EL (cell line): ENCODE measurements at places on chromosomes 16 and 17.

GRCh38 chr17:538181-538973 is 176.3 kb downstream of the VPS53 start:
- DNase-seq, result no peak

DNA sequence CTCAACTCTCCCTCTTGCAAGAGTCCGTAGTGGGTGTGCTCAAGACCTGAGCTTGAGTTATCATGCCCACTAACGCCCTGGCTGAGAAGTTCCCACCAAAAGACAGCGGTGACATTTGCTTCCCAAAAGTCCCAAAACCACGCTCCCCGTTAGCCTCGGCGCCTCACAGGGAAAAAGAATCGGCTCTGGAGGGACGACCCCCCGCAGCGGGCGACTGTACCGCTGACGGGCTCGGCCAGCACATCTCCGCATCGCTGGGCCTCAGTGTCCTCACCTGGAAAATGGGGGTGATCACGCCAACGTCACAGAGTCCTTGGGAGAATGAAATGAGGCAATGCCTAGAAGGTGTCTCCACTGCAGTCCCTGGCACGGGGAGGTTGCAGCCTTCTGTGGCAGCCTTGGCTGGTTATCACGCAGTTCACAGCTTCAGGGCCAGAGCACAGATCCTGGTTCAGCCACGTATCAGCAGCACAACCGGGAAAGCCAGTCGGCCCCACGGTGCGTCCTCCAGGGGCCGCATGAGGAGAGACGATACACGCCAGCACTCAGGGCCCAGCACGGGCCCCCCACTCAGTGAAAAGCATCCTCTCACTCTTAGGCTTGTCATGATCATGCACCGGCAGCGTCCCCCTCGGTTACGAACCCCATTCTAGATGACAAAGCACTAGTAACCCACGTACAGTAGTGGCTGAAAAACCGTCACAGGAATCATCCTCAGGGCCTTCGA is 32.9 kb downstream of the NXN start:
- no peak for DNase-seq

DNA sequence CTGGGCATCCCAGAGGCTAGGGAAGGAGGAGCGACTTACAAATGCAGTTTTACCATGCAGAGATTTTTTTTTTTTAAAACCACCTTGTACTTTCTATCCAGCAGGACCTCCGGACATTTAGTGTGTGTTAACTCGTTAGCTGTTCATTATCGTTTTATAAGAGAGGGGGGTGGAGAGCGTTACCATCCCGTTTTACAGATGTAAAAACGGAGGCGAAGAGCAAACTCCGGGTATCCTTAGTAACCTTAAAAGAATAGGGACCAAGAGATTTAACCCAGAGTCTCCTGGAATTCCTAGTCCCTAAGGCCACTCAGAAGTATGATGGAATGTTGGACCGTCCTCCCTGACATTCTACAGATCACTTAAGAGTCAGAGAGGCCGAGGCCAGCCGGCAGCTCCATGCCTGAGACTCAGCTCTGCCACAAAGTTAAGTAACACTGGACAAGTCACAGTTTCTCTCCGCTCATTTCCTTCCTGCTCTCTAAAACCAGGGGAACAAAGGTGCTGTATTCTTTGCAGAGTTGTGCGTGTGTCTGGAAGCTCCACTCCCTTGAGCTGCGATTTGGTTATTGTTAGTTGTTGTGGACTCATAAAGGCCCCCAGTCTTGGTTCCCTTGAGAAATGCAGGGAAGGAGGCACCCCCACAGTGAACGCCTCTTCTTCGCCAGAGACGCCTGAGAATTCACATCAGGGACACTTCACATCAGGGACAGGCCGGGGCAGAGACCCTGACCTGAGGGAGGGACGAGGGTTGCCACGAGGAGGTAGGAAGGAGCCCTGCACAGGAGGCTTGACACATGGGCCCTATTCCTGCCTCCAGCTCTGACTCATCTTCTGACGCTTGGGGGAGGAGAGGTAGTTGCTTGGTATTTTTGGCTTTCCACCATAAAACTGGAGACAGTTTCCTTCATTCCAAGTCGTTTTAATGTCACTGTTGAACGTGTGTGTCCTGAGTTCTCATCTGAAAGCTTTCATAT is 1.2 kb downstream of the DUSP14 start:
- DNase-seq, result peak; percentile 94

DNA sequence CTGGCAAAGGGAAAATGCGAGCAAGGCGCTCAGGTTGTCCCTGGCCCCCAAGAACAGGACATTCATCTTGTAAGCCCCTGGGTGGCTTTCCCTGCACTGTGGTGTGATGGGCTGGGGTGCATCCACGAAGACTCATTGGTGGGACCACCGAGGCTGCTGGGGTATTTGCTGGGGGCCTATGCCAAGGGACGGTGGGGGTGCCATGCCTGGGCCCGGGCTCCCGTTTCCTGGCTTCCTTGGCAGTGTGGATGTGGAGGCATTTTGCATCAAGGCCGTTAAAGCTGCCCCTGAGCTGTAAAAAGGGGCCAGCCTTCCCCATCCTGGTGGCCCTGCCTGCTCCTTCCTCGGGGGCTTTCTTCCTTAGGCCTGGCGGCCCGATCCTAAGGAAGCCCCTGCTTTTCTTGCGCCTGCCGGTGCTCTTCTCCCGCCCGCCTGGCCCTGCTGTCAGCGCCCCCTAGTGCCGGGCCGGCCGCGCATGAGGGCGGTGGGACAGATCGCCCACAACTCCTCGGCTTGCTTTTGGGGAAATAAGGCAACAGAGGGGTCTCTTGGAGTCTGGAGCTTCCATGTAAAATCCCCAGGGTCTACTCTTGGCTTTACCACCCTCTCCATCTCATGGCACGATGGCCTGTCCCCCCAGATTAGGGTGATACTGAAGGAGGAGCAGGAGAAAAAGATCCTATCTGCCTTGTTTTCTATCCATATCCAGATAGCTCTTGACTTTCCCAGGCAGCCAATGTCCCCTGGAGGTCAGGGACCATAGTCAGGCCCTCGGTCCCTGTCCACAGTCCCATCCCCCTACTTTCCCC is 9.8 kb upstream of the TBX2 start:
- DNase-seq, result peak; percentile 32

DNA sequence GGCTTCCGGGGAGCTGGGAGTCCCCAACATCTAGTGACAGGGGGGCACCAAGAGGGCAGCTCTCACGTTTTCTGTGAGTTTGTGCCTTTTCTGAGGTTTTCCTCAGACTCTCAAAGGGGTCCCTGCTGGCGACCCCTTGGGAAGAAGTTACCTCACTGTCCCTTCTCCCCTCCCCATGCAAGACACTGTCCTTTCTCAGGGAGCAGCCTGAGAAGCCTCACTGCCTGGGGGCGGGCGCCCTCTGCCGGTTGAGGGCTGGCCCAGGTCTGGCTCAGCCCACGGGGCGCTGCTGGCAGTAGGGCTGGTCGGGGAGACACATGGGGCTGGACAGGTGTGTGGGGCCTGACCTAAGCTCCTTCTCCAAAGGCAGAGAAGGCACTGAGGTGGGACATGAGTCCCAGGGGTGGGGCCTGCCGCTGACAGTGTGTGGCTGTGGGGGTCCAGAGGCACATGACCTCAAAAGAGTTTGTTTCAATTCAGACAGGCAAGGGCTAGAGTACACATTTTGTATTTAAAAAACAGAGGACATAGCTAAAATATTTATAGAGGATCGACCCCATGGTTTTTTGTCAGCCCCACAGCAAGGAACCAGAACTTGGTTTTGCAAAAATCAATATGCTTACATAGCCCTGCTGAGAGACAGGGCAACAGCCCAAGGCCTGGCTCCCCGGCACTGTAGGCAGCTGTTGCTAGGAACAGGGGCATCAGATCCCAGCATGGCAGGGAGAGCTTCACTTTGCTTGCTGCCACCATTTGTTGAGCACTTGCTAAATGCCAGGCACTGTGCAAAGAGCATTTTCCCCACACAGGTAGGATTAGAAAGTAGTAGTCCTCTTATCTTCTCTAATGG is 18.5 kb upstream of the ALDH3A1 start:
- peak; percentile 63 for DNase-seq

DNA sequence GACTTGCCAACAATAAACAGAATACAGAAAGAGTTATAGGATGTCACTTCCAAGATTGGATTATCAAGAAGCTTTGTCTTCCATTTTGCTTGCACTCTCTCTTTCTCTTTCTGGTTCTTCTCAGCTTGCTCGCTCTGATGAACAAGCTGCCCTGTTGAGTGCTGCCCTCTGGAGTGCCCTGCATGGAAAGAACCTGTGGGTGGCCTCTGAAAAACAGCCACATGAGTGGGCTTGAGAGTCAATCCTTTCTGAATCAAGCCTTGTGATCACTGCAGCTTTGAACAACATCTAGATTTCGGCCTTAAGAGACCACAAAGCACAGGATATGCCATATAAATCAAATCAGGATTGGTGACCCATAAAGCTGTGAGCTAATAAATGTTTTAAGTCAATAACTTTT is 185.1 kb downstream of the KIF2B start:
- no peak for DNase-seq

DNA sequence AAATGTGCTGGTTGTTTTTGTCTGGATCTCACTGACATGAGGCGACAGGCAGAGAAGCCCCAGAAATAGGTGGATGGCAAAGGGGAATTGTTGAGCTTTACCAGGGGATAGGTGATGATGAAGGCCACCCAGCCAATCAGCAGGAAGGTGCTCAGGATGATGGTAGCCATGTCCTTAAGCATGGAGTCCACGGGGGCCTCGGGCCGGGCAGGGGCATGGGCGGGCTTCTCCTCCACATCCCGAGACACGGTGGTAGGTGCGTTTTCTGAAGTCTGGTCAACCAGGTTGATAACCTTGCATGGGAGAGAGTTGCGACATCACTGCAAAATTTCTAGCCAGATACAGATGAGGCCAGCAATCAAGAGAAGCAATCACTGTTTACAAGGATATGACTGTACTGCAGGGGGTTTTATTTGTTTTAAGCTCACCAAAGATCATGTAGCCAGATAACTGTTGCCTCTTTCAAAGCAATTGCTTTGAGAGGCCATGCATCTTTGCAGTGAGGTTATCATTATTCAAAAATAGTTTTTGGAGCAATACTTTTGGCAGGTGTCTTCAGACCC is 37.3 kb upstream of the ICAM2 start:
- no peak for DNase-seq

DNA sequence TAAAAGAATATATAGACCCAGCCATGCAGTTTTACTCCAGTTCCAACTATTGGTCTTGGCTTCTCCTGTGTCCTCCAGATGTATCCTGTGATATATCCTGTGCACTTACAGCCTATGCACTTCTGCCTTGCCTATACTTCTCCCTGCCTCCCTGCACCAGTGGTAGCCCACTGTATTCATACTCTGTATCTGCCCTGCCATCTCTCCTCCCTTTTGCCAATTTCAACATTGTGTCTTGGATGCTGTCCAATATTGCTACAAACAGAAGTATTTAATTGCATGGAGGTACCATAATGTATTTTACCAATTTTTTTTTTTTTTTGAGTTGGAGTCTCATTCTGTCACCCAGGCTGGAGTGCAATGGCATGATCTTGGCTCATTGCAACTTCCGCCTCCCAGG is 242.7 kb downstream of the HAPSTR1 start:
- no peak for DNase-seq

GRCh38 chr17:54785643-54786268 is 114.9 kb upstream of the TOM1L1 start:
- DNase-seq, result no peak

DNA sequence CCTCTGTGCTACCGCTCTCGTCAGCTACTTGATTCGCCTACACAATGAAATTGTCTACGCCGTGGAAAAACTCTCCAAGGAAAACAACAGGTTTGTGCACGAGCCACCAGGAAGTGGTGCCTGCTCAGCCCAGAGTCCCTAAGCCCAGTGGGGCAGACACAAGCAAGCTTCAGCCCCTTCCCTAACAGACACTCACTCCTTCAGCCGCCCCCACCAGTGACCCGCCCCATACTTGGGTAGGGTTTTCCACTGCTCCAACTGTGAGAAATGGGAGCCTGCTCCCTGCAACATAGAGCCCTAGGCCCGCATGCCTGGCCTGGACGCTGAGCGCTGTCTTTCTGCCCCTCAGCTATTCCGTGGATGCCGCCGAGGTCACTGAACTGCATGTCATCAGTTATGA is 28.6 kb upstream of the ENDOV start:
- DNase-seq, result no peak

- DNase-seq, result no peak
Observed at GRCh38 chr16:62738666-62739460, 702.6 kb upstream of the CDH8 start.

GRCh38 chr16:85573696-85574641 is 39.2 kb upstream of the GSE1 start:
- peak; percentile 36 for DNase-seq

DNA sequence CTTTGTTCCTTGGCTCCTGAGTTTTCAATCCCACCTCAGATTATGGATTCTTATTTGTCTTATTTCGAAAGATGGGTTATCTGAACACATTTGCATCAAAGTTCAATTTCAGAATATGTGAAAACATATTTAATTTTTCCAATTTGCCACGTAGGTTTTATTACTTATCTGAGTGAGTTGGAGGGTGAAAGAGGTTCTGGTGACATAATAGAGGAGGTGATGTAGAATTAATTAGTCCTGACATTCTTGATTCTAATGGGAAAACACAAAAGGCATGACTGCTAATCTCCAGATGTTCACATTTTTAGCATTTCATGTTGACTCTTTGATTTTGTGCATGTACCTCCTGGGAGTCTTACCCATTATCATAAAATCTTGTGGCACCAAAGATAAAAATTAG is 9.1 kb downstream of the TOM1L1 start:
- no peak for DNase-seq

DNA sequence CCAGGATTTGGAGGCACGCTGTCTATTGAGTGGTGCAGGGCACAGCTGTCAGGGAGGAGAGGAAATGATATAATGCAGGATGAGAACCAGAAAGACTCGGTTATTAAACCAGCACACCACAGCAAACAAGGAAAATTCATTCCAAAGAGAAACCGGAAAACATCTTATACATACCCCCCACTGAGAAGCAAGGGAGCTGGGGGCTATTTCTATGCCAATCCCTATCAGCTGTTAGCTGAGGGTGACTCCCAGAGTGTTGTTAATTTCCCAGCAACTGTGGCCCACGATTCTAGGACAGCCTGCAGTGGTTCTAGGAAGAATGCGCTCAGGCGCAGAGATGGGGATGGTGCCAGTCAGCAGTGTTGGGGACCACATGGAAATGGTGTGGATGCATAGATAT is 467.3 kb downstream of the PMP22 start:
- no peak for DNase-seq

- DNase-seq, result no peak
Observed at GRCh38 chr17:67635681-67636080, 82.1 kb upstream of the NOL11 start.

- DNase-seq, result no peak
Observed at GRCh38 chr17:64129515-64129764, 504 bp downstream of the ERN1 start.

GRCh38 chr17:79026376-79027273 is 2.7 kb downstream of the C1QTNF1 start:
- peak; percentile 89 for DNase-seq
